ENCODE measurements at places on chromosomes 6 and 20.

GRCh38 chr6:19844689-19845088 lies 7.5 kb downstream of the ID4 start:
- DNase-seq: no peak

DNA sequence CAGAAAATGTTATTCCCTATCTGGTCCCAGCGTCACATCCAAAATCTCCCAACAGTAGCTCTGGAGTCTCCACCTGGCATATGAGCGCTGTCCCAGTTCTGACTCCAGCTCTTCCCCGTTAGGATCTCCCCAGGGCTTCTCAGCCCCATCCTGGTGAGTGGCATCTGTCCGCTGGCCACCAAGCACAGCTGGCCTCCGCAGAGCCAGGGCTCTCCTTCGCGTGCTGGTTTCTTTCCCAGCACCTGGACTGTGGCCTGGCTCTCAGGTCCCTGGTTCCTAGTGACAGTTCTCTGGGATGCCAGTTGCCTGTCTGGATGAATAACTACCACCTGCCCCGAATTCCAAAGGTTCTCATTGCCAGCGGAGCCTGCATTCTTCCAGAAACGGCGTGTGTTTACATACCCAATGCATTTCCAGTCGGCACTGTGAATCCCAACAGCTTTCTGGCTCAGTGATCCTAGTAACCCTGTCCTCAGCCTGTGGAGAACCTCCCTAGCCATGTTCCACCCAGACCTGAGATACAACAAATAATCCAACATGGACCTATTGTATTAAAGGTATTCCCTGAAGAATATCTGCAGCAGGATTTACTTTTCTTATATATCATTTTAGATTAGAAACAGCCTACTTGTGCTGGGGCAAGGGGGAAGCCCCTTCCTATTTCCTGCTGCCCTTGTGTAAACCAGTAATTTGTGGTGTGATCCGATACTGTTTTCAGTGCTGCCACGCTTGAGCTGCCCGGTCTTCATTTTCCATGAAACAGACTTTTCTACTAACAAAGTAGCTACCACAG lies 69.9 kb upstream of the PDE10A start:
- no peak for DNase-seq

DNA sequence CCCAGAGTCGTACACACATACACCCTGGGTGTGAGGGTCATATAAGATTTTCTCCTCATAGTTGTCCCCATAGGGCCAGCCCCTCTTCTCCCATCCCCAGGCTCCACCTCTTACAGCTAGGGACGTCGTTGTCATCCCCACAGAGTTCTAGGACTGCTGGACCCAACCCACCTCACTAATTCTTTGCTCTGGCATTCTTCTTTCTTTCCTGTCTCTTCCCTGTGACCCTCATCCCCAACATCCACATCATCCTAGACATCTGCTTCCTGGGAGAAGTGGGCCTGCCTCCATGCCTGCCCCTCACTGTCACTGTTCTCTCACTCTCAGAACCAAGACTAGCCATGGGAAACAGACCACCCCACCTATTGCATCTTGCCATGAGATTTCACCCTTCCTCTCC lies 1.1 kb downstream of the PSMF1 start:
- no peak for DNase-seq

GRCh38 chr6:34154668-34155447 lies 9.0 kb upstream of the GRM4 start:
- peak; percentile 51 for DNase-seq

DNA sequence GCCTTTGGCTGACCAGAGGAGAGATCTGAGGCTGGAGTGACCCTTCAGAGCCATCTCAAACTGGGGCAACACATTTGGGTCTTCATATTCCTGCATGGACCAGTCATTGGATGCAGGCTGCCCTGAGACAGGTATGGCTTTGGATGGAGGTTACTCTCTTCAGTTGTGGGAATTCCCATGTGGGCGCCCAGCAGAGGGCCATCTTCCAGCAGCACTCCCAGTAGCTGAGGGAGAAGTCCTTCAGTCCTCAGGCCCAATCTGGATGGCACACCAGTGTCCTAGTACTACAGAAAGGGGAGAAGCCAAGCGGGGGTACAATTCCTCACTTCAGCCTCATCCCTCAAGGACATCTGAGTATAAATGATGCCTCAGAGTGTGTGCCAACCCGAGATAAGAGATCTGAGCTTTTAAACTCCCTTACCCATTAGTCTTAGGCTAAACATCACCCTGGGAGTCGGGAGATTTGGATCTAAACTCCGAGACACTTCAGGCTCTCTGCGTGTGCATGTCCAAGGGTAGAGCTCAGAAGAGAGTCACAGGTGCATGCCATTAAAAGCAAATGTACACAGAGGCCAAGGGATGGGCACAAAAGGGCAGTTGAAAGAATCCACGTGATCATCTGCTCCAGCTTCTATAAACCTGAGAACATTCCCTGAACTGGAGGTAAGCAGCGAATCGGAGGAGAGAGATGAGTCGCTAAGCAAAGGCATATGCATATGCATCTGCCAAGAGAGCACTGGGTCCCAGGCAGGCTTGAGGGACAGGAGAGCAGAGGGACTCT lies 204.6 kb downstream of the CD83 start:
- no peak for DNase-seq

DNA sequence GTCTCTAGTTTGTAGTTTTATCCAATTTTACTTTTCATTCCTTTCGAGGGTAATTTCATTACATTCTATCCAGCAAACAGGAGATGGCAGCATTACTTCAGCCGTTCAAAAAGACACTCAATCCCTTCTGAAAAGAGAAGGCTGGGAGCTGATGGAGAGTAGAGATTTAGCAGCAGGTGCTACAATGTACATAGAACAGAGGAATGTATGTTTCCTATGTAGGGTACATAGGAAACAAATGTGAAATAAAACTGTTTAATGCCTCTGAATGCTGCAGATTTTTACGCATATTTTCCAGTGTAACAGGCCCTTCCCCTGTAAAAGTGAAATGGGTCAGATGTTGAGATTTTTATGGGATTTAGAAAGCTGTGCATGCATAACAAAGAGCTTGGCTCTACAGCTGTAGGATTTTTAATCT lies 16.0 kb downstream of the RPS12 start:
- DNase-seq: no peak

DNA sequence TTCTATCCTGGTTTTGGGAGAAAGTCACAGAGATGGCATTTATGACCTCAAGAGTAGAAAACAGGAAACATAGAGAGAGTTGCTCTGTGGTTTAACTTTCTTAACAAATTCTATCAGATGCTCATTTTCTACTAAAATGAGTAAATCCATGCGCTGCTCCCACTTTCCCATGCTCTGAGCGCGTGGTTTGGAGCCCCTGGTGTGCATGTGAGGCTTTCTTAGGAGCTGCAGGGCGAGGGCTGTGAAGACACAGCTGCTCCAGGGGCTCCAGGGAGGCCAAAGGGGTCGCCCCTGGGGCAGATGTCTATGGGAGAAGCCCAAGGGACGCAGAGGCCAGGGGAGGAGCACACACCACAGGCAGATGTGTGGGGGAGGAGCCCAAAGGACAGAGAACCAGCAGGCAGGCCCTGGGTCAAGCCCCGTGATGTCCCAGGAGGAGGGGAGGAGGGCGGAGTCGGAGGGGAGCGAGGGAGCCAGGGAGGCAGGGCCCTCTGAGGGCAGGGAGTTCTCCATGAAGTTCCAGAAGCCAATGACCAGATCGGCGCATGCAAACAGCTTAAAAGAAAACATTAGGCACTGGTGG lies 122.9 kb downstream of the IRF4 start:
- DNase-seq: no peak

GRCh38 chr20:53939572-53940359 lies 130.6 kb downstream of the BCAS1 start:
- DNase-seq: peak; percentile 70

DNA sequence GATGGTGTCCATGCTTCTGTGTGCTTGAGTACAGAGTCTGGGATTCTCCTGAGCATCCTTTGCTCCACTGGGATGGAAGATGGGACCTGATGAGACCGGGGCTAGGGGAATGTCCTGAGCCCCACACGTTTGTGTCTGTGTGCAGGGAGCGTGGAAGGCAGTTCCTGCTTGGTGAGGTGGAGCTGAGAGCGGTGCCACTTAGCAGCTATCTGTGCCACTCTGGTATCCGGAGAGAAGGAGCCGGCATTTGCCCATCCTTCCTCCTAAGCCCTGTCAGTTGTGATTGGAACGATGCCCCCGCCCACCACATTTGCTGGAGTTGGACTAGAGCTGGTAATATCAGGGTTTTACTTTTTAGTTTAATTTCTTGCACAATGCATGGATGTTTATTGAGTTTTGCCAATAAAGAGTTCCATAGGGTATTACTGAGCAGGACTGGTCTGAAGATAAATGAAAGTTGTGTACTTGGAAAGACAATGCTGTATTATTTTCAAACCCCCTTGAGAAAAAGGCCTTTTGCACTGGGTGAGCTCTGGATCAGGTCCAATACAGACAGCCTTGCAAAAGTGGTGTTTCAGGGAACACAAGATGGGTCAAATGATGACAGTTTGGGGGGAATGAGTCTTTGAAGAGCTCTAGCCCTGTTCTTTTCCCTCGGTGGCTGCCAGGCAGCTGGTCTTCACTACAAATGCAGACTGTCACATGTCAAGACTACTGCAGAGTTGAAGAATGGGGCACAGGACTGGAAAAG lies 130.8 kb downstream of the SYCP2 start:
- no peak for DNase-seq

- no peak for DNase-seq
Measured at GRCh38 chr6:40456390-40457013, 130.7 kb downstream of the LRFN2 start.

DNA sequence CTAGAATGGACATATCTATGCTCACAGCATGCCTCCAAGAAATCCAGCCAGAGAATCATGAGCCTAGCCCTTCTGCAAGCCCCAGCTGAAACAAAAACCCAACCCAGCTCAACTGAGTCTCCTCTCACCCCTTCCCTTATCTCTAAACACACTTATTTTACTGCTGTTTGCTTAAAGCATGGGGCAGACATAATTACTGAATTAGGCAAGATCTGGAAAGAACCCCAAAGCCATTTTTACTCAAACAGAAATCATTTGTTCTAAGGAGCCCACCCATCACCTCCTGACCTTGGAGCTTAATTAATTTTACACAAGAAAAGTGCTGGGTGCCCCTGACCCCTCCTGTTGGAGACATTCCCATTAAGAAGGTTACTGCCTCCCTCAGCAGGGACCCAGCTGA lies 291.6 kb downstream of the MAFB start:
- DNase-seq: no peak

DNA sequence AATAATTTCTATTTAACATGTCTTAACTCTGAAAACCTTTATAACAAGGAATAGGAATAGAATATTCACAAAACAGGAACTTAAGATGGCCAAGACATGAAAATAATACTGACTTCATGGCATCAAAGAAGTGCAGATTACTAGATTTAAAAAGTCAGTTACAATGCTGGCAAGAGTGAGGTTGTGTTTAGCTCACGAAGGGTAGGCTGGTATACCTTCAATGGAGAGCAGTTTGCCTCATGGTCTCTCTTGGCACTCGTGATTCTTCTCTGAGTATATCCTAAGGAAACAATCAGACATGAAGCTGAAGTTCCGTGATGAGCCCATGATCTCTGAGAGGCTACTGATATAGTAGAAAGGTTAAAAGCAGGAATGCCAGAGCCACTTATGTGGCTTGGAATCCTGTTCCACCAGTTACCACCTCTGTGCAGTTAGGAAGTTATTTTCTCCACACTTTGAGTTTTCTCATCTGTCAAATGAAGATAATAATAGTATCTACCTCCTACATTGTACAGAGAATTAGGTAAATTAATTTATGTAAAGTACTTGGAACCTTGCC lies 7.2 kb downstream of the NCOA7 start:
- no peak for DNase-seq

DNA sequence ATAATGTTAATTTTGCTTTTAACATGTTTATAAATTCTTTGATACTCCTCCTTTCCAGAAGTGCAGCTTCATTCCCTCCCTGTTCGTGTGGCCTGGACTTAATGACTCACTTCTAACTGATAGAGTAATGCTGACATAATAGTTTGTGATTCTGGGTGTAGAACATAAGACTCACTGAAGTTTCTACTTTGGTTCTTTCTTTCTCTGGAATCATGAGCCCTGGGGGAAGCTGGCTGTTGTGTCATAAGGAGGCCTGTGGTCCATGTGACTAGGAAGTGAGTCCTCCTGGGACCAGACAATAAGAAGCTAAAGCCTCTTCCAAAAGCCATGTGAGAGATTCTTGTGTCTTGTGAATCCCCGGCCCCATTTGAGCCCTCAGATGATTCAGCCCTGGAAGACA lies 30.5 kb upstream of the HLA-G start:
- DNase-seq: no peak

DNA sequence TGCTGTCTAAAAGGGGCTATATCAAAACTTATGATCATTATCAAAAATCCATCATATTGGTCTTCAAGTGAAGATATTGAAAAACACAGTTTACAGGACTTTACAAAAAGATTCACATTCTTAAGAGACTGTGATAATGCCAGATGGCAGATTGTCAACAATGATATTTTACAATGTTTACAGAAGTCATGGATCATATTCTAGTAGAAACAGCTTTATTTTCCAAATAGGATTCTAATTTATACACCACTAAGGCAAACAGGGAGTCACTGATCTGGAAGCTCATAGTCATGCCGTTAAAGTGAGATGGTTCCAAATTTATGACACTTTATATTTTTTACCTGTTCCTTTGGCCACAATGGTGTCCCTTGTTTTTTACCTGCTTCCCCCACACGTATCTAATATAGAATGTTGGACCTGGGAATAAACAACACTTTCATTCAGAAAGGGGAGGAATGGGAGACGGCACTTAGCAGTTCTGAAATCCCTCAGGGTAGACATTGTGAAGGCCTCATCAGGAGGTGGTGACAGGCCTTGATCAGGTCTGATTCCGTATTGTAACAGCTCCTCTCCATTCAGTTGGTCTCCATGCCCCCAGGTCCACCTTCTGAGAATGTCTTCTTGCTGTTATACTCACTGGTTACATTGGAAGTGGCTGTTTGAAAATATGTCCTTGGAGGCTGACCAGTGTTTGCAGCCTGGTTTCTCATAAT lies 228.6 kb downstream of the ADGB start:
- no peak for DNase-seq

GRCh38 chr6:2433266-2433665 lies 187.9 kb upstream of the GMDS start:
- no peak for DNase-seq

DNA sequence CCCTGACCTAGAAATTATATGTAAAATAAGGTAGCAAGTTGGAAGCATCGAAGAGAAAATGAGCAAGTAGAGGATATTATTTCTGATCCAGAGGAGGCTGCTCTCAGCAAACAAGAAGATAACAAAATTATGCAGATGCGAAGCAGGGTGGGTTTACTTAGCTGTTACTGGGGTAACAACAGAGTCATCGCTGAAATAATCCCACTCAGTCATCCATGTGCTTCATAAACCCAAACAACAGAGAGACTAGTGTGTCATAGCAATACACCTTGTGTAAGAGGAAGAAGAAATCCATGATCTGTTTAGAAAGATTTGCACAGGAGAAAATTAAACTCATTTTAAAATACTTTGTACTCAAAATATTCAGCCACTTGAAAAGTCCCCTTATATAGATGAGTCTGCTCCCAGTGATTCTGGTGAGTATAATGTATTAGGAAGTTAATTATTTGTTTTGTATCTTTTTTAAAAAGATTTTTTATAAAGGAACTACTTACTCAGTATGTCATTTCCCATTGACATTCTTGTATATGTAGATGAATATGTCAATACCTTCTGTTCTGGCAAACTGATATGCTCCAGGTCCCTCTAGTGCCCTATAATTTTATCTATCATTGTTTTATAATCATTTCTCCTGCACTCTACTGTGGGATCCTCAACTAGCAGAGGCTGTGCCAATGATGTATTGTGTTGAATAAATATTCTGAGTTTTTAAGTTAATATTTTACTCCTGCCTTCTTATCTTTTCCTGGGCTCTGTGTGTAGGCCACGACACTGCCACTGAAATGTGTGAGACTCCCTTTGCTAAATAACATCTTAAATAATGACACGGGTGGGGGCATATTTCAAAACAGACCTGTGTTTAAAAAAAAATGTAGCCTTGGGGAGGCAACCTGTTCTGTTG lies 8.6 kb upstream of the HIVEP2 start:
- DNase-seq: peak; percentile 38

All from CD4-positive, alpha-beta T cell treated with Interleukin-2 at 100 ng/mL for 4 hours (primary cell).